Liver (tissue), 10 donors: ENCODE measurements at places on chromosomes 4 and X. TPM values are rescaled to one million over a fixed set of nuclear protein-coding genes. Genes with fewer than 3 reads are reported as not detected.

DNA sequence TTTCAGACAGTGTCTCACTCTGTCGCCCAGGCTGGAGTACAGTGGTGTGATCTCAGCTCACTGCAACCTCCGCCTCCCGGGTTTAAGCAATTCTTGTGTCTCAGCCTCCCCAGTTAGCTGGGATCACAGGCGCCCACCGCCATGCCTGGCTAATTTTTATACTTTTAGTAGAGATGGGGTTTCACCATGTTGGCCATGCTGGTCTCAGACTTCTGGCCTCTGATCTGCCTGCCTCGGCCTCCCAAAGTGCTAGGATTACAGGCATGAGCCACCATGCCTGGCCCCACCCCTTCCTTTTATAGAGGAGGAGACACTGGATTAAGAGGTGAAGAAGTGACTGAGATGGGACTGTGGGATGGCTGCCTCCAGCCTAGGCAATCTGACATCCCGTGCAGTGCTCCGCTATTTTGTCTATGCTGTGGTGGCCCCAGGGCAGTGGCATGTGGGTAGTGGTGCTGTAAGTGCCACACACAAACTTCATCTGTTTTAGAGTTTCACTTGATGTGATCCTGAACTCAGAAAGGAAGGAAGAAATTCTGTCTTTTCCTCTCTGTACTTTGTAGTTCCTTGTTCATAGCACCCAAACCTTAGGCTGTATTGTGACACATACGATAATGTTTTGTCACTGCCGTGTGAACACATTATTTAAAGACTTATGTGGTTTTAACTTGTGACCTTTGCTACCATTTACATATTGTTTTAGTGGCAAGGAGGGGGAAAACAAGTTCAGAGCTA is 48.9 kb downstream of the FNIP2 start:
- no peak for DNase-seq

The YY2 gene
- polyA plus RNA-seq, result 0.52 TPM

- DNase-seq, result no peak
Measured at GRCh38 chr4:27040356-27040755, 179.7 kb downstream of the STIM2 start.

The GAGE12C gene
- not detected for polyA plus RNA-seq

- DNase-seq, result no peak
Measured at GRCh38 chr4:3792813-3793212, 26.6 kb downstream of the ADRA2C start.

DNA sequence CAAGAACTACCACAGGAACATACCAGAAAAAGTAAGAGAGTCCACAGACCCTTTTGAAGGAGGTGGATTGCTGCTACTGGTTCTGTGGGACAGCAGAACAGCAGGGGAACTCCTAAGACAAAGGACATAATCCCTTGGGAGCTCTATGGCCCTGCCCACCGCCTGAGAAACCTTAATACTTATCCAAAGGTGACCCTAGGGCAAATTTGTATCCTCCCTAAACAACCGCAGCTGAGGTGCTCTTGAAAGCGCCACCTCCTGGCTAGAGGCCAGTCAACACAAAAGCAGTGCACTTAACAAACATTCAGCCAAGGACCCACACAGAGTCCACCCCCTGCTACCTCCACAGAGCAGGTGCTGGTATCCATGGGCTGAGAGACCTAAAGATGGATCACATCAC is 136.8 kb downstream of the ADAM29 start:
- DNase-seq, result no peak

The ZNF630 gene
- polyA plus RNA-seq, result 0.65 TPM

The CXCL13 gene
- polyA plus RNA-seq, result 2.8 TPM

The RBM47 gene
- 24.8 TPM for polyA plus RNA-seq
